ENCODE measurements at places on chromosomes 3 and 15.

- no peak for DNase-seq
Observed at GRCh38 chr3:168596175-168596823, 500.6 kb upstream of the GOLIM4 start.

GRCh38 chr15:56528136-56528535, 63.2 kb upstream of the MNS1 start:
- DNase-seq = no peak

GRCh38 chr15:66253418-66254088, at the start of gene MEGF11:
Gene MEGF11, minus strand, starts transcription at chr15:66253750. Its CDS starts 125,347 bp downstream, at chr15:66128403.
- no peak for DNase-seq

GRCh38 chr3:122825460-122825859, 30.6 kb downstream of the SLC49A4 start:
- no peak for DNase-seq

DNA sequence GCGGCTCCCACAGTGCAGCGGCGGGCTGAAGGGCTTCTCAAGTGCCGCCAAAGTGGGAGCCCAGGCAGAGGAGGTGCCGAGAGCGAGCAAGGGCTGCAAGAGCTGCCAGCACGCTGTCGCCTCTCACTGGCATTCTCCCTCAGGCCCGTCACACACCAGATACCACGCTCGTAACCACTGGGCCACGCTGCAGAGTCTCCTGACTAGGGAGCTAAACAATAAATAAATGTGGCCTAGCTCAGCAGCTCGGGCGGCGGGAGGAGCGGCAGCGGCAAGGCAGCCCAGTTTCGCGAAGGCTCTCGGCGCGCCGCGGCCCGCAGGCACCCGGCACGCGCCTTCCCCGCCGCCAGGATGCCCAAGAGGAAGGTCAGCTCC, 55.9 kb upstream of the FAM174B start:
- DNase-seq = no peak

GRCh38 chr3:179512378-179512777, 50.3 kb upstream of the ACTL6A start:
- DNase-seq = no peak

DNA sequence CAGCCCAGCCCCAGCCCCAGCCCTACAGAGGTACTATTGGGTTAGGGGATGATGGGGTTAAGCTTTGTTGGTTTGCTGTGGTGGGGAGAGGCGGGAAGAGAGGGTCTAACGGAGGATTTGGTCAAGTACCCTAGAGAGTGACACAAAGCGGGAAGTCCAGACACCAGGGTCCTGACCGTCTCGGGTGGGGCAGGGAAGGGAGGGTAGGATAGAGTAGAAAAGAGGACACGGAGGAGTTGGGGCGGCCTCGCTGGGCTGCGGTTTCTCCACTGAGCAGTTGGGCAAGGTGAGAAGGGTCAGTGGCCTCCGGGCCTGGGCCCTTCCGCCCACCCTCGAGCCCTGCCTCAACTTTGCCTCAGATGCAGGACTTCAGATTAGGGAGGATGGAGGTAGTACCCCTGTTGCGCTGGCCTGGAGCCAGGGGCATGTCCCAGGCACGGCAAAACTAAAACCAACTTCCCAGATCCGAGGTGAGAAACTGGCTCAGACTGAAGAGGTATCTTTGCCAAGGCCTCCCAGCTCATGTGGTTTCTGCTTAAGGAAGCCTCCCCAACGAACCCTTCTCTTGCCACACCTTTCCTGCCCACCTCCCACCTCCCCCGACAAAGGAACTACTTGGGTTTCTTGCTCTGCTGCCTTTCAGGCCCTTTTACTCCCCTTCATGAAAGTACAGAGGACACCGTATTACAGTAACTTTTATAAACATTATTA, 551 bp downstream of the PML start:
- no peak for DNase-seq

DNA sequence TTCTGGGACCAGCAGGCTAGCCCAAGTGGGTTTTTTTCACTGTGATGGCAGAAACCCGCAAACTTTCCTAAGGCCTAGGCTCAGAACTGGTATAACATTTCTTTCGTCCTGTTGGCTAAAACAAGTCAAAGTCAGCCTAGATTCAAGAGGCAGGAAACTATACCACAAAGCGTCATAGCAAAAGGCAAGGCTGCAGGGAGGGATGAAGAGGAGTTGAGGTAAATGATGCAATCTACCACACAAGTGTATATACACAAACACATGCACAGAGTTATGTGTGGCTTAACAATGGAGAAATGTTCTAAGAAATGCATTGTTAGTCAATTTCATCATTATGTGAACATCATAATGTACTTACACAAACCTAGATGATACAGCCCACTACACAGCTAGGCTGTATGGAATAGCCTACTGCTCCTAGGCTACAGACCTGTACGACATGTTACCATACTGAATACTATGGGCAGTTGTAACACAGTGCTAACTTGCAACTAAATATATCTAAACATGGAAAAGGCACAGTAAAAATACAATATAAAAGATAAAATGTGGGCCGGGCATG, 225.6 kb downstream of the TBL1XR1 start:
- DNase-seq = no peak

GRCh38 chr3:25458420-25458814, 30.4 kb downstream of the RARB start:
- no peak for DNase-seq

GRCh38 chr3:124207873-124208485, 216.1 kb upstream of the ROPN1 start:
- DNase-seq = no peak

GRCh38 chr3:16101295-16102186, 72.9 kb upstream of the GALNT15 start:
- DNase-seq = no peak

DNA sequence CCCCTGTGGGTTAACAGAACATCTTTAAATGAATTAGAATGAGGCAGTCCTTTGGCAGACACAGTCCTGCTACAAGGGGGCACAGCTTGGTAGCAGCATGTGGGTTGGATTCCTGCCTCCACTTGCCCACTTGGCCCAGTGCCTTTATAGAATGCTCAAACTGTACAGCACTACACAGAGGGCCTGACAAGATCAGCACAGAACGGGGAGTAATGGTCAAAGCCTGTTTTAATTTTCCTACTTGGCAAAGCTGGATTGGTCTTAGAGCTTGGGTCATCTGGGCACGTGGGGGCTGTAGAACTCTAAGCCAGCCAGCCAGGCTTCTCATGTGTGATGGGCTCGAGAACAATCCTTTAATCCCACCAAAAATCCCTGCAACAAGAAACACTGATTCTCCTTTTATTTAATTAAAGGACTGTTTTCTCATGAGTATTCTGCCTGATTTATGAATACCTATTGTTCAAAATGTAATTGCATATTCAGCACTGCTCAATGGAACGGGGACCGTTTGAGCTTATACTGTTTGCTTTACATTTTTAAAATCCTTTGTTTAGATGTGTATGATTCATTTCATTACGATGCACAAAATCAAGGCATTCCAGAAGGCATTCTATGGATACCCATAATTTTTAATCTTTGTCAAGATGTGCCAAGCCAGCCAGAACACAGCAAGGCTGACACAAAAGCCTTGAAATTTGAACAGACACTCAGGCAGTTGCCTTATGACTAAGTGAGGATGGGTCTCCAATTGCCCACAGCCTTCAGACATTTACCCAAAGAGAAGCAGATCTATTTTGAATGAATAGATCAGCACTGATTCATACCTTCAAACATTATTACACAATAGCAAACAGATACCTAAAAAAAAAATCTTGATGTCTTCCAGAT, 249.3 kb upstream of the TGFBR2 start:
- no peak for DNase-seq

GRCh38 chr3:133868186-133868585, 27.5 kb downstream of the RAB6B start:
- DNase-seq = no peak

GRCh38 chr15:47820057-47820746, 102.9 kb downstream of the SEMA6D start:
- DNase-seq = no peak

- DNase-seq = no peak
Observed at GRCh38 chr3:187822402-187822801, 77.1 kb upstream of the BCL6 start.
